Stimulated activated CD4-positive, alpha-beta T cell treated with anti-CD3 and anti-CD28 coated beads, Interleukin-1b, Interleukin-23, amount 100 ng/mL, for 1 hour (primary cell): ENCODE measurements at places on chromosomes 3 and 15.

GRCh38 chr3:127744875-127745274 lies 72.1 kb downstream of the ABTB1 start:
- DNase-seq = no peak

DNA sequence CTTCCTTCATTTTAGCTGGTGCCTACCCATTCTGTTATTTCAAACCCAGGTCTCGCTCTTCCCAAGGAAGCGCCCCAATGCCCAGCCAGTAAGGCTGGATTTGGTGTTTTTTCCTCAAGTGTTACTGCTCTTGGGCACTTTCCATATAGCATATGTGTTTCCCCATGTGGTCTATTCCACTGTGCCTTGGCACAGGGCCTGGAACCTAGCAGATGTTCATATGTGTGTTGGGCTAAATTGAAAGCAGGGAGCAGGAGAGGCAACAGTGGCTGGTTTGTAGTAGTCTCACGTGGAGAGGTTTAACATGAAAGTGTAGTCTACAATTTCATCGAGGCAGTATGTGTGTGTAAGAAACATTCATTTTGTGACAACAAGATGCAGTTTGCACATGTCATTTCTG lies 48.2 kb upstream of the TEX264 start:
- no peak for DNase-seq

DNA sequence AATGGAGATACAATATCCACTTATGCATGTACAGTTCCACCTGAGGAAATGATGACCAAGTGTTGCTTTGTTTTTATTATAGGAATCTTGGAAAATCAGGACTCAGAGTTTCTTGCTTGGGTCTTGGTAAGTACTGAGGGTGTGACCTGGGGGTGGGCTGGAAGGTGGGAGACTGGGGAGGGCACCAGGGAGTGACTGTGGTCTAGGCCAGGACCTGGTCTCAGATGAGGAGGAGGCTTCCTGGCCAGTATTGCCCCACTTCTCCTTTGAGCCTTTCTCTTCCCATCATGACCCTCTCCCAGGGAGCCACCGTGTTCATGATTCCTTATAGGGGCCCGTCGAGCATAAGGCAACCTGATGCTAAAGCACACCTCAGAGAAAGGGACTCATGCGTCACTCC lies 133.4 kb downstream of the SSR3 start:
- DNase-seq = no peak

- no peak for DNase-seq
Observed at GRCh38 chr15:40595773-40596172, 1.7 kb downstream of the KNL1 start.

DNA sequence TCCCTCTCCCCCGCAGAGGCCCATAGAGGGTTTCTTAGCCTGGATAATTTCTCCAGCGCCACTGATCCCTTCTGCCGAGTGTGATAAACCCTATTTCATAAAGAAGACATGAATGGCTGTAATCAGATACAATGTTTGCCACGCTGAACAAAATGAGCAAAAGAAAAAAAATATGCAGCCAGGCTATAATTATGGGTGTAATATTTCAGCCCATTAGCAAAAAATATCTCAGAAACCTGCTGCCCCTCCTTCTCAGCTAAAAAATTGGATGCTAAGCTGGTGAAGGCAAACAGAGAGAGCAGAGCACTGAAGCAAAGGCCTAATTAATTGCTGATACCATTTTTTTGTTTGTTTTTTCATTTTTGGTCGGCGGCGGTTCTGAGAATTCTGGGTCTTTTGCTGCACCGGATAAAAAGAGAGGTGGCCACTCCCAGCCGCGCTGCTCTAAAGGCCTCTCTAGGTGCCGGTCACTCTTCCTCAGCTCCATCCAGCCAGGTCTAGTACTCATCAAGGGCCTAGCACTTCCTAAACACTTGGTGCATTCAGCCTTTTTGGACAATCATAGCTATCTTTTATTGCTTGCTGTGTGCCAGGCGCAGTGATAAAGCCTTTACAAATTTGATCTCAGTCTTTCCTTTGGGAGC lies 128.7 kb upstream of the TLE3 start:
- no peak for DNase-seq

GRCh38 chr15:64875641-64876223 lies 34.0 kb downstream of the PLEKHO2 start:
- no peak for DNase-seq

DNA sequence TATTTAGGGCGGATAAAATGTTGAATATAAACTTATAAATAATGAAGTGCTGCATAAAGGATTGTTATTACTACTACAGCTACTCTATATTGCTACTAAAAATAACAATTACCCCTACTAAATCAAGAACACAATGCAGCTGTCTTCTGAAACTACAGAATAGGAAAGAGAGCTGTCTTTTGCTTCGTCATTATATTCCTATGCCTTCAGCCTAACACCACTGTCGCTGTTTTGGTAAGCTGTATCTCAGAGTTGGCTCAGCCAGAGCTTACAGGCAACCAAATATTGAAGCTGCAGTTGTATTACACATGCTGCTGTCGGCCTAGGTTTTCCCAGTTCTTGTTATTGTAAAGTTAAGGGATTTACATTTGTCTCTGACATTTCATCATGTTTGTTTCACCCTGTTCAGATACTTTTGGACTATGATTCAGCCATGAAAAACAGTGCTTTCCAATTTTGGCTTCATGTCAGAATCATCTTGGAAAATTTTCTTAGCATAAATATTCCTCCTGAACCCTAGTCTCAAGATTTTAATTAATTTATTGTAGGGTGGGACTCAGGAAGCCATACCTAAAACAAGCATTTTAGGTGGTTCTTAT lies 31.3 kb upstream of the LPP start:
- no peak for DNase-seq

DNA sequence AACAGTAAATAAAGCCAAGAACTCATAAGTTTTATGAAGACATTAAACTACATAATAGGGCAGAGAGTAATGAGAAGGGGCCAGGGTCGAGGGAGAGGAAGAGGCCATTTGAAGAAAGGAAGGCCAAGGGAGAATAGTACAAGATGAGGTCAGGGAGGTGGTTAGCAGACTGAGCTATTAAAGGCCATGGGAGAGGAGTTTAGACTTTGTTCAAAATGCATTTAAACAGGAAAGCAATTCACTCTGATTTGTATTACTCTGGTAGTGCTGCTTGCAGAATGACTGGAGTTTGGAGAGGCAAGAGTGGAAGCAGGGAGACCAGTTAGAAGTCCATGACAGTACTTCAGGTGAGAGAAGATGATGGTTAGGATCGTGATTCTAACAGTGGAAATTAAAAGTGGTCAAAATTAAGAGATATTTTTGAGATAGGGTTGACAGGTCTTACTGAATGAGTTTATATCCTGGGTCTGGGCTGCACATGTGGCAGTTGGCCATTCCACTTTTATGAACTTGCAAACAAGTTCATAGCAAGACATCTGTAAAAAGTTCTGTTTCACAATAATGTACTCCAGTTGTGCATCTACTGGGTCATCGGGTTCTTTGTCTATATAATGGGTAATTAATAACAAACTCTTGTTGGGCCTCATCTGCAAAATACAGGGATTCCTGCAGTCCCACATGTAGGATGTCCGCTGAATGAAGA lies 16.3 kb downstream of the PPP2R3A start:
- no peak for DNase-seq

DNA sequence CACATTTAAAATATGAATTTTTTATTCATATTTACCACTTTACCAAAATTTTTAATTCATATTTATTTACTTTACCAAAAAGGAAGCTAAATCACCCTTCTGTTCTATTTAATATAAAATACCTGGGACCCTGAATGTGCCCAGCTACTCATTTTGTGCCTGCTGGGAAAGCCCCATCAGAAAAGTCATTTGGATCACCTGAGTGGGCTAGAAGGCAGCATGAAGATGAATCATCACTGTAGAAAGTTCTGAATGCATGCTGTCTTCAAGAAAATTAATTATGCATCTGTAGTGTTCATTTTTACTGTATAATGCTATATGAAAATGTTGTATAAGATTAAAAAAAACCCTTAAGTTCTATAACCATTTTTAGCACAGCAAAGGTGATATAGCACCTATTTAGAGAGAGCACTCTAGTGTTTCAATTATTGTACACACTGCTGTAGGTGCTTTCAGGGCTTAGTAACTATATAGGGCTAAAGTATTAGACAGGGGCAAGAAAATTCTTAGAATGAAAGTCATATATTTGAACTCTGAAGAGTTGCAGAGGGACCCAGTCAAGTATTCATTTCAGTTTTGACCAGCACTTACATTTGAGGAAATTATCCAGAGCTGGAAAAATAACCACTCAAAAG lies 175.1 kb downstream of the NFKBIZ start:
- no peak for DNase-seq

DNA sequence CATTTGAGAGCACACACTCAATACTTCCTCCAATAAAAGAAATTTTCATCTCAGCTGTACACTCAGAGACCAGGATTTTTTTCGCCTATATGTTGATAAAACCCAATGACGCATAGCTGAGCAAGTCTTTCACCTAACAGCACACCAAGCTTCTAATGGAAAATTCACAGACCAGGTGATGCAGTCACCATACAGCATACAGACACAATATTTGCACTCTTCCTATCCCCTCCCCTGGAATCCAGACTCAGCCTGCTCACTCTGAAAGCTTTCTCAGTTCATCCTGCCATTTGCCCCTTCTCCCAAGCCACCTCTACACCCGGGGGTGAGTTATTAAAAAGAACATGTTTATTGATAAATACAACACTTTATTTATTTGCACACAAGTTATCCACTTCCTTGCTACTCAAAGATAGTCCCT lies 1.7 kb downstream of the TBC1D5 start:
- DNase-seq = no peak

DNA sequence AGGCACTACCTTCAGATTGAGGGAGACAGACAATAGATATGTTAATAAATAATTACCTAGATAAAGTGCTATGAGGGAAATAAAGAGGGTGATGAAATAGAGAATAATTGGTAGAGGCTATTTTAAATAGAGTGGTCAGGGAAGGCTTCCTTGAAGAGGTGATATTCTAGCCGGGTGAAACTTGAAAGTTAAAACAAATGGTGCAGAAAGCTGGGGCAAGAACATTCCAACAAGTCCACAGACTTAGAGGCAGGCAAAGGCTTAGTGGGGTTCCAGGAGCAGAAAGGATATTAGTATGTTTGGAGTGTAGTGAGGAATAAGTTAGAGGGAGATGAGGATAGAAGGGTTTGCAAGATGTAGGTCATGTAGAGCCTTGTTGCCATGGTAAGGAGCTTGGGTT lies 10.1 kb downstream of the HACD3 start:
- no peak for DNase-seq

DNA sequence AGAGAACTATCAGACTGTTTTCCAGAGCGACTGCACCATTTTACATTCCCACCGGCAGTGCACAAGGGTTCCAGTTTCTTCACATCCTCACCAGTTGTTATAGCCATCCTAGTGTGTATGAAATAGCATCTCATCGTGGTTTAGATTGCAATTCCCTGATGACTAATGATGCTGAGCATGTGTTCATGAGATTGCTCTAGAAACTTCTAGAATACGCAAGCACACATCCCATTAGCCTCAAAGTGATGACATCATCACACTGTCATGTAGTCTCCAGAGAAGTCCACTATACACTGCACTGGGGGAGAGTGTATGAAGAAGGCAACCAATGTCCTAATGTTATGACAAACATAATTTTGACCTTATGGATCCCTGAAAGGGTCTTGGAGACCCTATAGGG lies 30.1 kb downstream of the FBLN2 start:
- DNase-seq = no peak

GRCh38 chr3:27637346-27637995 lies 84.7 kb downstream of the EOMES start:
- no peak for DNase-seq

GRCh38 chr3:194180570-194180969 lies 44.6 kb downstream of the HES1 start:
- DNase-seq = no peak

GRCh38 chr15:101320501-101321052 lies 25.5 kb upstream of the SNRPA1 start:
- no peak for DNase-seq

GRCh38 chr3:49164983-49165720 lies 979 bp downstream of the CCDC71 start:
- no peak for DNase-seq

- DNase-seq = no peak
Observed at GRCh38 chr15:77083381-77084160, 12.7 kb upstream of the TSPAN3 start.

- no peak for DNase-seq
Observed at GRCh38 chr3:23953523-23953922, 8.4 kb downstream of the NR1D2 start.

DNA sequence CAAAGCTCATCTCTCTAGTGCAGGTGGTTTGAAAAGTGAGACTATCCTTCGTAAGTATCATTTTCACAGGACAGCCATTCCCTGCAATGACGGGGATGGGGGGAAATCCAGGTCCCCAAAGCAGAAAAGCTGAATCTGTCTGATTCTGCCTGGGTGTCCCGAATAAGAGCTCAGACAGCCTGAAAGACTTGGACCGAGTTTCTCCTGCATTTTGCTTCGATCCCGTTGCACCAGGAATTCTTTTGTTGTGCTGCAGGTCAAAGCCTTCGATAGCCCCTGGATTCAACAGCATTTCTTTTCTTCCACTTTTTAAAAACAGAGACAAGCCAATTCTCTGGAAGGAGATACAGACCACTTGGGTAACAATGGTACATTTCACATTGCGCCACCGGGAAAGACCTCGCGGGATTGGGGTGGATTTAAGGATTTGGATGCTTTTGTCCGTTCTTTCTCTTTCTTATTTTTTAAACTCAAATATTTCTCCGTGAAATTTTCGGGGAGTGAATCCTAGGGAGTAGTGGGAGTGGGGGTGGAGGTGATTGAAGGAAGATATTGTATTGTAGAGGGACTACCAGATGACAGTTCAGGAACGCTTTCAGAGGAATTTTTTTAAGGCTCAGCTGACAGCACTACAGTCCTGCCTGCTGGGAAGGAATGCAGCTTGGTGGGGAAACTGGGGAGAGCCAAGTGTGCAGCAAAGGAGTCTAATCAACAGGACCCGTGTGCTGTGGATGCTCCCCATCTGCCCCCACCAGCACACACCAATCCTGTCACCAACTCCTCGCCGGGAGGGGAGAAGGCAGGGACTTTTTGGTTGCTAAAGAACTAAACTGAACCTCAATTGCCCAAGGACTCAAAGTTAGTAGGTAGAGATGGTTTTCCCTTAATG lies 2.6 kb downstream of the SLITRK3 start:
- no peak for DNase-seq

GRCh38 chr3:137642831-137643230 lies 121.3 kb upstream of the SOX14 start:
- DNase-seq = no peak

- DNase-seq = no peak
Observed at GRCh38 chr3:171228240-171228639, 201.7 kb upstream of the SLC2A2 start.

GRCh38 chr3:111385971-111386495 lies 156.0 kb upstream of the CD96 start:
- no peak for DNase-seq

DNA sequence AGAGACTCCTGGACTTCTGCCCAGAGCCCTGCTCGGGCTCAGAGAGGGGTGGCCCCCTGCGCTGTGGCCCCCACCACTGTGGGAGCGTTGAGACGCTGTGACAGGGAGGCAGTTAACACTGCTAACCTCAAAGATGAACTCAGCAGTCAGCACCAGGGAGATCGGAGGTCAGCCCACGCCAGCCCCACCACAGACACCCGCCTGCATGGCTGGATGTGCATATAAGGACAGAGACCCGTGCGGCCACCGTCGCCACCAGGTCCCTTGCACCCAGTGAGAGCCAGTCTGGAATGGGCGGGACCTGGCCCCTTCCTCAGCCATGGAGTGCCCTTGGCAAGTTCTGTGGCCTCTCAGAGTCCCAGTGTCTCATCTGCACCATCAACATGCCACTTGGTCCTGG lies 48.5 kb upstream of the FURIN start:
- DNase-seq = no peak

- DNase-seq = no peak
Observed at GRCh38 chr15:50487287-50487686, 59.2 kb downstream of the USP50 start.

- DNase-seq = no peak
Observed at GRCh38 chr3:37249294-37249693, 74.9 kb upstream of the LRRFIP2 start.
